ENCODE measurements at places on chromosomes 2 and 18.

DNA sequence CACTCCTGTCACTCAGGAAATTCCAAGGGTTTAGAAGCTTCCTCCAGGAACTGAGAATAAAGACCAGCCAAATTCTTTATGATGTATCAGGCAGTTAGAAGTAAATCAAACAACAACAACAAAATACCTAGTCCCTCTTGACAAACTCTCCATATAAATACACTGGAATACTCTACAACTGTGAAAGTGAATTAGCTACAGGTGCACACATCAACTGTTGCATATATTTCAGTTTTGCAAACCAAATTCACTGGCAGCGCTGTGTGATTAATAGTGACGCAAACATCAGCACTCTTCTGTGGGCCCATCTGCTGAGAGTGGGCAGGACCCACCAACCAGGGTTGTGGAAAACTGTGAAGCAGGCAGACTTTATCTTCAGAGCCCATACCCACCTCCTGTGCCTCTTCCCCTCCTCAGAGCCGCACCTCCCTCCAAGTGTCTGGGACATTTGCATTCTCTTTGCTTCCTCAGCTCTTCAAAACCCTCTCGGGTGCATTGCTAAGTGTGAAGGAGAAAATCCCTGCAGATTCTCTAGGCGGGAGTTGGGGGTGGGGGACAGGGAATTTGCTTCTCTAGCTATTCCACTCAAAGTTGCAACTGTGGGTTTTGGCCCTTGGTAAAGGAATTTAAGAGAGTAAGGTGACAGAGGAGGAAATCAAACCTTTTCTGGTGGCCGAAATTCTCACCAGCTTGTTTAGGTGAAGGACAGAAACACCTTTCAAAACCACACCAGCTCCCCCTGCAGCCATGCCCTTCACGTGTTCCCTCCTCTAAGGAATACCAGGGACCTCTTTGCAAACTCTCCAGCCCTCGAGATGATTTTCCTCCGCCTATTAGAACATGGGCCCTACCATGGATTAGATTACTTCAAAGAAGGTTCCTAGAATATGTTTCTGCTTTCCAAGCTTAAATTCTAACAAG is 119.3 kb downstream of the MRO start:
- no peak for DNase-seq

DNA sequence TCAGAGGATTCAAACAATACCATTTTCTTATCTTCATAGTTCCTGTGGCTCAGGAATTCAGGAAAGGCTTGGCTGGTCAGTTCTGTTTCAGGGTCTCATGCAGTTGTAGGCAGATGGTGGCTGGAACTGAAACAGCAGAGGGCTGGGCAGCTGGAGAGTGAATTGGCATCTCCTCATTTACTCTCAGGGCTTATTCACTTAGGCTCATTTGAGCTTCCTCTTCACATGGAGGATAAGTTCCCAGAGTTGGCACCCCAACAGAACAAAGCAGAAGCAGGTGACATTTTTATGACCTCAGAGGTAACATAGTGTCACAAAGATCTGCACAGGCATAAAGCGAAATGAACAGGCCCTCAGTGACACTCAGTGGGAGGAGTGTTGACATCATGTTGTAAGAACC is 66.1 kb downstream of the RBBP8 start:
- DNase-seq, result no peak

- DNase-seq, result no peak
Observed at GRCh38 chr2:27798486-27798885, 27.0 kb downstream of the MRPL33 start.

DNA sequence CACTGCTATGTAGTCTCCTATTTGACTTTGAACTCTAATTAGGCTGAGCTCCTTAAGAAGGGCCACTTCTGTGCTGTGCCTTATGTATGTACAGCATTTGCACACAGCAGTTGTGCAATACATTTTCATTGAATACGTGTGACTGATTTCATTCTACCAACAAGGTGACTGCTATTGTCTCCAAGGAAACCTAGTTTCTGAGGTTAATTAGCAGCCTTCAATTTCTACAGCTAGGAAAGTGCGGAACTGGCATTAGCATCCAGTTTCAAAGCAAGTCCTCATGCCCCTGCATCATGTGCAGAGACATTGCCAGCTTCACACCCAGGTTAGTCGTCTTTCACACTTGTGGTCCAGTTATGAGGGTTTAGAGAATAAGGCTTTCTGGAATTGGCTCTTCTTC is 58.6 kb downstream of the NCK2 start:
- no peak for DNase-seq

GRCh38 chr2:7191932-7192331 is 274.7 kb downstream of the RNF144A start:
- no peak for DNase-seq

GRCh38 chr18:62368100-62368499 is 43.0 kb downstream of the TNFRSF11A start:
- no peak for DNase-seq

DNA sequence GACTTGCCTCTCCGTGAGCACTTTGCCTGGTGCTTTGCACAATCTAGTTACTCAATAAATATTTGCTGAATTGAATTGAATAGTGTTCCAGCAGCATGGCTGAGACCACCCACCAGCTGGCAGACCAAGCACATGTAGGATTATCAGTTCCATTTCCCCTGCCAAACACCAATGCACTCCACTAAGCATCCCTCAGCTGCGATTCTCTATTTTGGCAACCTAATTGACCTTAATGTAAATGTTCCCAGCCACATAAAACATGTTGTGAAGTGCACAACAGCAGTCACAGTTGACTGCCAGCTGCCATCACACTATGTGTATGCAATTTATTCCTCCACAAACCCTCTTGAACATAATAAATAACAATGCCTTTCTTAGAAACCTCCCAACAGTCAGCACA is 1879.4 kb upstream of the PIK3C3 start:
- no peak for DNase-seq

GRCh38 chr2:232838406-232838874 is 31.6 kb upstream of the SNORC start:
- DNase-seq, result no peak

DNA sequence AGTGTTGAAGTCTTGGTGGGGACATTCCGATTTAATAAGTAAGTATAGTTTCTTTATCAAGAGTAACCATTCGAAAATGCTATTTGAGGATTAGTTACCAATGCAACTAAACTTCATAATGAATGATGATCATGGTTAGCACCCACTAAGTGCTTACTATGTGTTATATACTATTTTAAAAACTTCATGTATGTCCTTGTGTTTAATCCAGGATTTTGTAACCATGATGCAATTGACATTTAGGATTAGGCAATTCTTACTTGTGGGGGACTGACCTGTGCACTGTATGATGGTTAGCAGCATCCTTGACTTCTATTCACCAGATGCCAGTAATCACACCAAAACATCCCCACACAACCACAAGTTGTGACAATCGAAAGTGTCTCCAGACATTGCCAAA is 859.9 kb upstream of the FSHR start:
- DNase-seq, result no peak

DNA sequence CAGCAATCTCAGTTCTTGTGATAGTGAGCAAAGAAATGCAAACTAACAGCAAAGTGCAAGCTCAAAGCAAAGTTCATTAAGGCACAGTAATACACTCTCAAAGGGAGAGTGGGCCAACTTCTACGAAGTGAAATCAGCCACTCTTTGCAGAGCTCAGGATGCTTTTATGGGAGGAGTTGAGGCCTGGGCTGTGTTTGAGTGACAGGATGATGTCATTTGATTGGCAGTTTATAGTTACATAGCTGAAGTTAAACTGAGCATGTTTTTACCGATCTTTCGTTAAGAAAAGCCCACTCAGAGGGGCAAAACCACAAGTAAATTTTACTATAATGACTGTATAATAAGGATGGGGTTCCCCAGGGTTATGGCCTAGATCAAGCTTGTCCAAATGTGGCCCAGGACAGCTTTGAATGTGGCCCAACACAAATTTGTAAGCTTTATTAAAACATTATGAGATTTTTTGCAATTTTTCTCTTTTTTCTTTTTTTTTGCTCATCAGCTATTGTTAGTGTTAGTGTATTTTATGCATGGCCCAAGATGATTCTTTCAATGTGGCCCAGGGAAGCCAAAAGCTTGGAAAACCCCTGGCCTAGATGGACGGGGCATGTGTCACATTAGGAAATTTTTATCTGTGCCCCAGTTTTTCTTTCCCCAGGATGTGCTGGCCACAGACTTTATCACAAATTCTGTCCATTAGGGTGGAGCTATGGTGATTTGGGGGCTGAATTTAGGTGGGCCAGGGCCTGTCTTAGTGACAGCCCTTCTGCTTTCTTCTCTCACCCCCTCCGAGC is 8.3 kb upstream of the DNAH7 start:
- no peak for DNase-seq

DNA sequence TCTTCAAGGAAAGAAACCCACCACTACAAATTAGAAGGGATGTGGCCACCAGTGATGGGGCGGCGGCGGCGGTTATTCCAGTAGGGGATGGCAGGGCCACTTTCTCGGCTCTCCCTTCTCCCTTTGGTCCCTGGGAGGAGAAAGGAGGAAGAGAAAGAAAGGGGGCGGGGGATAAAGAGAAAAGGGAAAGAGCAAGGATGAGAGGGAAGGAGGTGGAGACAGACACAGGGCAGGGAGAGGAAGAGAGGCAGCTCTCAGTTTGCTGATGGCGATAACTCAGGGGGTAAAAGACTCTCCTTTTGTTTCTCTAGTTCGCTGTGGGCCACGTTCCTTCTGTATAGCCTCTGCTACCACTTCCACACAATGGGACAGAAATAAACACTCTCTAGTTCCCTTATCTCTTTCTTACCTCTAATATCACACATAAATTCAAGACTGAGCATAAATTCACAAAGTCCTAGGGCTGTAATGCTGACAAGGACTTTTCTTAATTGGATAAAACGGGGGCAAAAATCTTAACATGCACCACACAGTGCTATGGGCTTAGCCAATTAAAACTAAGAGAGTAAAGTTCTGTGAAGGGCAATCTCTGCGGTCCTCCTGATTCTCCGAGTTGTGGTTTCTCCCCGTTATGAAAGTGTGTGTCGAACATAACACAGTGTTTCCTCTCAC is 14.6 kb downstream of the SFT2D3 start:
- no peak for DNase-seq

DNA sequence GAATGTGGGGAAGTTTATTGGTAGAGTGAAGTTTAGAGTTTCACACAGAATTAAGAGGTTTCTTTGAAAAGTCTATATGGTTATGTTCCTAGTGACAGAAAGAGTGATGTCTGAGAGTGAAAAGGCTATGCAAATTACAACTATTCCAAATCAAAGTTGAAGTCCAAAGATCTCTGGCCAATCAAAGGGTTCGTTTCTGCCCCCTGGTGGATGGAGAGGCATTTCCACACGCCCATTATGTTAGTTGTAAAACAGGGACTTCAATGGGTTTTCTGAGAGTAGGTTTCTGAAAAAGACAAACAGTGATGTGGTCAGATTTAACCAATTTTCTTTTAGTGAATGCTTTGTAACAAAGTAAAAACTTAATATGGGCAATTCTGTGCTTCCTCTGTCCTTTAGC is 441.5 kb upstream of the POU3F3 start:
- DNase-seq, result no peak

GRCh38 chr2:206873423-206873822 is 65.9 kb upstream of the CPO start:
- no peak for DNase-seq

- no peak for DNase-seq
Observed at GRCh38 chr18:76490670-76491472, 4.2 kb downstream of the ZNF516 start.

GRCh38 chr2:2762166-2762908 is 431.3 kb upstream of the MYT1L start:
- no peak for DNase-seq

- DNase-seq, result no peak
Observed at GRCh38 chr2:102258386-102259074, 52.8 kb upstream of the IL1RL1 start.

- DNase-seq, result no peak
Observed at GRCh38 chr2:152354069-152354755, 19.2 kb downstream of the FMNL2 start.

DNA sequence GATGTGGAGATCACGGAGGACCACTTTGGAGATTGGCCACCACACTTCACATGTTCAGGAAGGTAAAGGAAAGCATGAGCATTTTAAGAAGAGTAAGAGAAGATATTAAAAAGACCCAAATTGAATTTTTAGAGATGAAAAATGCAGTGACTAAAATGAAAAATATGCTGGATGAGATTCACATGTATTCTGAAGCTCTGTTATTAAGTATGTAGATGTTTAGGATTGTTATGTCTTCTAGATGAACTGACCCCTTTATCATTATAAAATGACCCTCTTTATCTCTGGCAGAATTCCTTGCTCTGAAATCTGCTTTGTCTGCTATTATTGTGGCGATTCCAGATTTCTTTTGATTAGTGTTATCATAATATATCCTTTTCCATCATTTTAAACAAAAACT is 36.0 kb upstream of the DYNC2LI1 start:
- DNase-seq, result no peak

DNA sequence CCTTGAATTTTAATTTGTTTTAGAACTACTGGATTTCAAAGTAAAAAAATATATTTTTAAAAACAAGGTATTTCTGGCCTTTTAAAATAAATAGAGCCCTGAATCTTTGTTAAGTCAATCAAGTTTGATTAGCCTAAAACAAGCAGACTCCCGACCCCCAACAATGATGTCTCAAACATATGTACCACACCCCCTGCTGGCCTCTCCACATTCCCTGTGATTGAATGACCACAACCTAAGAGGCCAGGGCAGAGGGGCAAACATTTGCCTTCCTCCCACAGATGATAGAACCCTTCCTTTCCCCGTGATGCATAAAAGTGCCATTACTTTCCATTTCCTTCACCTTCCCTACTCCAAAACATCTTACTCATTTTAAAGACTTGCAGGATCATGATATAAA is 130.9 kb downstream of the STK39 start:
- DNase-seq, result no peak

DNA sequence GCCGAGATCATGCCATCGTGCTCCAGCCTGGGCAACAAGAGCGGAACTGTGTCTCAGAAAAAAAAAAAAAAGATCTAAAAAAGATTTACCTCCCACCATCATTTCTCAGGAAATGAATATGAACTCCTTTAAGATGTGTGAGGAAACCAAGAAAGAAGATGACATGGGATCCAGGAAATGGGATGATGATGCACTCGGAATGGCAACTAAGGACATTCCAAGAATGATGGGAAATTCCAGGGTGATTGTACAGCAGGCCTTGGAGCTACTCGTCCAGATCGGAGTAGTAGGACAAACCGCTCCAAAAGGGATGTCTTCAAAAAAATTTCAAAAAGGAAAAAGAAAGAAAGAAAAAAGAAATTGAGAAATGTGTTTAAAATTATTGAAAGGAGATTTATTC is 84.9 kb upstream of the PMAIP1 start:
- no peak for DNase-seq

- no peak for DNase-seq
Observed at GRCh38 chr2:121707344-121707919, 29.2 kb downstream of the NIFK start.

DNA sequence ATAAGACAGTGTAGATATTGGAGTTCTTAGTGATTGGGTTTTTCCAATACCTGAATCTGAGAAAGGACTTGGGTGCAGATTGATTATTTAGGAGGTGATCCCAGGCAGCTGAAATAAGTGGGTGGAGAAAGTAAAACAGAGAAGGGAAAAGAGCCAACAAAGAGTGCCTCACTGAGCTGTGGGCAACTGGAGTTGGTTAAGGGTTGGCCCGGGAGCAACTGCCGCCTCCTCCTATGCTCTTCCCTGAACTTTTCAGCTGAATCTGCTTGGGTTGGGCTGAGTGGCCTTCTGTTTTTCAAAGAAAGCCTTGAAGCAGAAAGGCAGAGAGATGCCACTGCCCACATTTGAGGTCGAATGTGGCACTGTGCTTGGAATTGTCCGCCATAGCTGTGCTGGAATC is 20.9 kb upstream of the CCDC150 start:
- DNase-seq, result no peak
